ENCODE measurements at places on chromosomes 6 and 20.

- DNase-seq, result no peak
Observed at GRCh38 chr6:85726206-85726605, 83.5 kb upstream of the SYNCRIP start.

DNA sequence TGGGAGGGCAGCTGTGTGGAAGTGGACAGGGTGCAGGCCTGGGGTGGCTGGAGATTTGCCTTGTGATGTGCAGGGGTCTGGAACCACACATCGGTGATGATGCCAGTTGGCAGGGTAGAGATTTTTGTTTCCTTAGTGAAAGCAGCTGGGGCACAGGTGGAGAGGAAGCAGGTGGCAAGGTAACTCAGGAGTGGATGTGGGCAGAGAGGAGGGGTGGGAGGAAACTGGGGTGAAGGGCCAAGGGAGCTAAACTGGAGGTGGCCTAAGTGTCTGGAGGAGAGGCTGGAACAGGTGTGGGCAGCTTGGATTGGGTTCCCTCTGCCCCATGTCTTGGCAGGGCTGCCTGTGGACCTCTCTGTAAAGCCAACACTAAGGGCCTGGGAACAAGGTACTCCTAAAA lies 4.7 kb upstream of the SCUBE3 start:
- DNase-seq, result no peak

DNA sequence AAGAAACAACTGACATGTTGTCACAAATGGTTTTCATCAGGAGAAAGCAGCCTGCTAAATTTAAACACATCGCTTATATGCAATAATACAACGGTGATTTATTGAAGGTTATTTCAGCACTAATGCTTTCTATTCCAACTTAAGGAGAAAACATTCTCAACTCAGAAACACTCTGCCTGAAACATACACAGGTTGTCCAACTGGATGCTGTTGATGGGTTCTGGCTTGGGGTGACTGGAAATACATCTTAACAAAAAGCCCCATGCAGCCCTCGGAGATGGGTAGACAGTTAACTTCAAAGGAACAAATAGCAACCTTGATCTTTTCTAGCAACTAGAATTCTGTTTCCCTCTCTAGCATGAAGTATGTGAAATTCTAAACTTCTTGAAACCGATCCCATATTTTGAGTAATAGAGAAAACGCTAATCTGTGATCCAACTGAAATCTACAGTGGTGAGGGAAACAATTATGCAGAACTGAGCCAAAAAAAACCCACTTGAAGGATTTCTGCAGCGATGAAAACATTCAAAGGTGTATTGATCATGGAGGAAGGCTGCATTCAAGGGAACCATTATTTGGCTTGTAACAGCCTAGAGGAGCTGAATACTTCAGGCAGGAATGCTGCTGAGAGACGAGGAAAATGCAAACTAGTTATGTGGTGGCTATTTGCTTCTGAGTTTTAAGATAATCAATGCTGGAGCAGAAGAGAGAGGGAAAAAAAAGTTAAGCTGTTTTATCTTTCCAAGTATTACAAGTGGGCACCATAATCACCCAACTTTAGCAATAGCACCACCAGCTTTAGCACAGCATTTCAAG lies 6.9 kb downstream of the ZMYND8 start:
- no peak for DNase-seq

DNA sequence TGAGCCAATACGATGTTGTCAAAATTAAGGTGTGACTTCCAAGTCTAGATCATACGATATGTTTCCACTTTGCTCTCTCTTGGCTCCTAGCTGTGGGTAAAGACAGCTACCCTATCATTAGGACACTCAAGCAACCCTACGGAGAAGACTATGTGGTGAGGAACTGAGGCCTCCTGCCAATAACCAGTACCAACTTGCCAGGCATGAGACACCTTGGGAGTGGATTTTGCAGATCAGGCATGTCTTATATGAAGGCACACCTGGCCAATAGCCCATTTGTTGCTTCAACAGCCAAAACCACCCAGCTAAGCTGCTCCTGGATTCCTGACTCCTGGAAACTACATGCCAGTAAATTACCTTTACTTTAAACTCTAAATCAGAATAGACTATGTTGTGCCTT lies 863.4 kb downstream of the DHX35 start:
- no peak for DNase-seq

GRCh38 chr6:12336121-12336971 lies 46.2 kb downstream of the EDN1 start:
- no peak for DNase-seq

DNA sequence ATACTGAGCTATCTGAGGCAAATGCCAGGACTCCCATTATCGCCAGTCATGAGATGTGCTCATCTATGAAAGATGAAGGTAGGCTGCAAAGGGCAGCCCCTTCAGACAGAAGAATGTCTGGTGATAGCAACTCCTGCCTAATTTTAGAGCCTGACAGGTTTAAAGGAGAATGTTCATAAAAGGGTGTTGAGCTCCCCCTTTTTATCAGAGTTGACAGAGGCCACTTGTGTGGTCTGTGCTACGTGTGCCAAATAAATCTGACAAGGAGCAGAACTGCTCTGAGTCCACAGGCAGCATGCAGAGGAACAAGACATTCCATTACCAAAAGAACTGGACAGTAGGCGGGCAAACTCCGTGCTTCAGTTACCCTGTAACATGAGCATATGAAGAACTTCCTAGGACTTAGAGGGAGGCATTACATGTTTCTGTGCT lies 101.8 kb downstream of the PREP start:
- DNase-seq, result no peak

DNA sequence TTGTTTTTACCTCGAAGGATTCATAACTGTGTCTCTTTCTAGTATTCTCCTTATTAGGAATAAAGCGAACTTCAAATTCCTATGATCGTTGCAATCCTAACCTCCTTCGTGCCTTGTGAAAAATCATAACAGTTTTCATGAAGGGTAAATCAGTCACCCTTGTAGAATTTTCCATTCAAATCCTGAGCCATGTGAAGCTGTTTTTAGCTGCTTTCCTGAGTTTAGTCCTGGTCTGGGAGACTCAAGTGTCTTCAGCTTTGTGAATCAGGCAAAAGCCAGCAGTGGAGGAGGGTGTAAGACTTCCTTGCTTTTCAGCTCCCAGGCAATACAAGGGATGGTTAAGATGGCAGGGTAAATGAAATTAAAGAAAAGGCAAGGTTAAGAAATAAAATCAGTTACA lies 24.3 kb downstream of the GCNT2 start:
- no peak for DNase-seq

DNA sequence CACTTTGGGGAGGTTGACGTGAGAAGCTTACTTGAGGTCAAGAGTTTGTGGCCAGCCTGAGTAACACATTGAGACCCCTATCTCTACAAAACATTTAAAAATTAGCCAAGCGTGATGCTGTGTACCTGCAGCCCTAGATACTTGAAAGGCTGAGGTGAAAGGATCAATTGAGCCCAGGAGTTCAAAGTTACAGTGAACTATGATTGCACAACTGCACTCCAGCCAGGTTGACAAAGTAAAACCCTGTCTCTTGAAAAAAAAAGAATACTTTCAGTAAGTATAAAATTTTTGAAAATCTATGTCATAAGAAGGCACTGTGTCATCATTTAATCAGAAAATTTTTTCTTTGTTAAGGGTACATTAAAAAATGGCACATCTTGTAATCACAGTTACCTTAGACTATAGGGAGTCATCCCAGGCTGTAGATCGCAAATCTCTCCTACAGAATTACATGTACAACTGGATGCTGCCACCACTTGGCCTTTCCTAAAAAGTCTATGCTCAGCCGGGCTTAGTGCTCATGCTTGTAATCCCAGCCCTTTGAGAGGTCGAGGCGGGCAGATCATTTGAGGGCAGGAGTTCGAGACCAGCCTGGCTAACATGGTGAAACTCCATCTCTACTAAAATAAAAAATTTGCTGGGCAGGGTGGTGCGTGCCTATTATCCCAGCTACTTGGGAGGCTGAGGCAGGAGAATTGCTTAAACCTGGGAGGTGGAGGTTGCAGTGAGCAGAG lies 17.0 kb upstream of the MRS2 start:
- no peak for DNase-seq

All from GM04503 (cell line).